IPS DF 19.7 (cell line): ENCODE measurements at places on chromosomes 7 and 10.

DNA sequence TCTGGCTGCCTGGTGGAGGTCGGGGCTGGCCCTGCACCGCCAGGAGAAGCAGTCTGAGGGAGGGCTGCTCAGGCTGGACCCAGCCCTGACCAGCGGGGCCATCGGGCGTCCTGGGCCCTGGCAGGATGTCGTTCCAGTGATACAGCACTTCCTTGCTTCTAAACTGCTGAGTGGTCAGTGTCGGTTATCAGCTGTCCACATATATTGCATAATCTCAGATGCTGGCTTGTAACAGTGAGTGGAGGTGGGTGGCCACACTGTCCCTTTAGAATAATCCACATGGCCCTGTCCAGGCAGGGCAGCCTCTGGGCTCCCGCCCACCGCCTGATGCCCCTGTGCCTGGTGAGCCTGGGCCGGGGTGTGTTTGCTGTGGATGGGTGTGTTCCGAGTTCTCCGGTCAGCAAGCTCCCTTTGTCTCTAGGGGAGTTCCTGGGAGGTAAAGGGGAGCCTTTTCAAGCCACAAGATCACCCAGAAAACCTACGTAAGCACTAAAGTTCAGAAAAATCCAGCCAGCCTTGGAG is 86.1 kb downstream of the LHPP start:
- DNase-seq = no peak

- DNase-seq = no peak
These were observed 6.5 kb upstream of the OGA start for GRCh38 chr10:101824736-101825135.

GRCh38 chr7:120843109-120843508 is 14.8 kb downstream of the TSPAN12 start:
- DNase-seq = no peak

DNA sequence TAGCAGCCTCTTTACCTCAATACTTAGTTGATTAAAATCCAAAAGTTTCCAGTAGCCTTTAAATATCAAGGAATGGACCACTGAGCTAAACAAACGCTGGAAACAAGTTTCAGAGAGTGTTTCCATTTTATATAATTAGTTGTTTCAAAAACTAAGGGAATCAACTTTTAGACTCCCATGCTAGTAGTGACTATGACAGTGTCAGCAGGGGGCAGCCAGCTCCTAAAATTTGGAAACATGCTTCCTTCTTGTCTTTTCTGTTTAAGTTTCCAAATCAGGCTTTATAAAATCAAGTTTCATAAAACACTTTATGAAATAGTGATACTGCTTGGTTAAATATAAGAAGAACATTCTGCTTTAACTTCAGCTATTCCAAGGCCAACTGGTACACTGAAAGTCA is 138.2 kb upstream of the TMEM229A start:
- DNase-seq = no peak

GRCh38 chr10:119115926-119116325 is 12.0 kb downstream of the DENND10 start:
- no peak for DNase-seq

DNA sequence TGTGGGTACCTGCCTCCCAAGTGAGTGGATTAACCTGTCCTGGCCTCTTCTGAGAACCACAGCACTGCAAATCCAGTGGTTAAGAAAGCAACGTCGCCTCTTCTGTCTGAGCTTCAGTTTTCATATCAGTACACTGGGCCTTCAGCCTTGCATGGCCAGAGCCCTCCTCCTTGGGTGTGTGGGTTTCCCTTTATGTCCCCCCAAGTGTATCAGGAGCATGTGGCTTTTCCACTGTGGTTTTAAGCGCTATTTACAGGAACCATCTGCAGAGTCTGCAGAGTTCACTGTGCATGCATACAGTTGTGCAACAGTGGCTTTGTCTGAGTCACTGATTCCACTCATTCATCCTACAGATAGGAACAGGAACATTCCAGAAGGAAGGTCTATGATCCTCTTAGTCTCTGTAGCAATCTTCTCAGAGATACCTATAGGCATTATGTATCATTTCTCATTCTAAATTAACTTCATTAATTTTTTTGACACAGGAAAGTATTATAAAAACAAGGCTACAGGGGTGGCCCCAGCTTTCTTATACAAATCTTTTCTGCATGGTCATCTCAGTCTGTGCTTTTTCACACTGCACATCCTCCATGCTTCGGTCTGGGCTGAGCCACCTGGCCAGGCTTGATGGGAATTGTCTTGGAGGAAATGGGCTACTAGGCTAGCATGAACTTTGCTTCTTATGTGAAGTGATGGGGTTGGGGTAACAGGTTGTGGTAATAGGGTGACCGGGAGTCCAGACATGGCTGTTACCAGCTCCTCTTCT is 17.1 kb downstream of the MBL2 start:
- no peak for DNase-seq

GRCh38 chr7:122802301-122802751 is 83.9 kb downstream of the CADPS2 start:
- no peak for DNase-seq

DNA sequence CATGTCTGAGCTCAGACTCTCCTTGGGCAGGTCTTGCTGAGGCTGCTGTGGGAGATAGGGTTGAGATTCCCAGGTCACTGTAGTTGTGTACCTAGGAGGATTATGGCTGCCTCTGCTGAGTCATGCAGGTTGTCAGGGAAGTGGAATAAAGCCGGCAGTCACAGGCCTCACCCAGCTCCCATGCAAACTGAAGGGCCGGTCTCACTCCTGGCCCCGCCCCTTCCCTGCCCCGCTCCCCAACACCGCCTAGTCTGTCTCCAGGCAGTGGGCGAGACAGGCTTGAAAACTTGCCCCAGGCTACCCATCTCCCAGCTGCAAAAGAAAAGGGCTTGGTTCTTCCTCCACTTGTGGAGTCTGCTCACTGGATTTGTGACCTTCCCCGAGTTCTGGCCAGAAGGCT is 41.6 kb upstream of the SDHAF3 start:
- DNase-seq = no peak

GRCh38 chr10:110409926-110410325 is 87.8 kb upstream of the DUSP5 start:
- DNase-seq = no peak

DNA sequence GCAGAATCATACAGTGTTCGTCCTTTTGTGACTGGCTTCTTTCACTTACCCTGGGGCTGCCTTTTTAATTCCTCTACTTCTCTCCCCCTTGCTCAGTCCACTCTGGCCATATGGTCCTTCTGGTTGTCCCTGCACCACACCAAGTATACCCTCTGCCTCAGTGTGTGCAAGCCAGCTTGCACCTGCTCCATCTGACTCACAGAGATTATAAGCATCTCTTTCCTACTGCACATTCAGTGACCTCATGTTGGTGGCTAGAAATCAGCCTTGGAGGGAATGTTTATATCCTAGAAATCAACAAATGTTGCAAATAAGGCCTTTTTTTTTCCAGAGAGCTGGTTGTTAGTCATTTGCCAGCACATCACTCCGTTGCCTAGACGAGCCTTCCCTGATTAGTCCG is 67.5 kb upstream of the C10orf90 start:
- DNase-seq = no peak

GRCh38 chr7:132122901-132123300 is 453.4 kb downstream of the PLXNA4 start:
- no peak for DNase-seq

DNA sequence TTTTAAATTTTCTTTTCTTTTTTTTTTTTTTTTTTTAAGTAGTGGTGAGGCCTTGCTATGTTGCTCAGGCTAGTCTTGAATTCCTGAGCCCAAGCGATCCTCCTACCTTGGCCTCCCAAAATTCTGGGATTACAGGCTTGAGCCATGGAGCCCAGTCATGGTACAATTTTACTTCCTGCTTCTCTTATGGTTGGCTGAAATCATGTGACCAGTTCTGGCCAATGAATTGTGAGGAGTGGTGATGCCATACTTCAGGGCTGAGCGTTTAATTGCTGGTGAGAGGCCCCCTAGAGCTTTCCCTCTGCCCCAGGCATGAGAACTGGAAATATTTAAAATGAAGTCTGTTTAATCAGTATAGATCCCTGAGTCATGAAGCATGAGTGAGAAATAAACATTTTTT is 22.2 kb upstream of the BAIAP2L1 start:
- no peak for DNase-seq

DNA sequence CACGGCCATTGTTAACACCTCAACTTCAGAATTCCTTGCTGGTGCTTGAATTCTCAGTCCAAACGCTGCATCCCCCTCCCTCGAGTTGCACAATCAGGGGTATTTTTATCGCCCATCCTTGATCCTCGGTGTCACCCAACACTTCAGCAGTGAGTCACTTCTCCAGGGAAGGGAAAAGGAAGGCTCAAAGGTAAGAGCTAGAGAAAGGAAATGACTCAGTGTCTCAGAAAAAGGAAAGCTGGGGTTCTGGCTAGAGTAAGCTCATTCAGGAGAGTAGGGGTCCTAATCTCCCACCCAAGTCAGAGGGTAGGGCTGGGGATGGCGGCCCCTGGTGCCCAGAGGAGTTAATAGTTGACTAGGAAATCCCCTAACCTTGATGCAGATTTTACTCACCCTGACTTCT is 39.8 kb upstream of the TRIM8 start:
- DNase-seq = no peak

DNA sequence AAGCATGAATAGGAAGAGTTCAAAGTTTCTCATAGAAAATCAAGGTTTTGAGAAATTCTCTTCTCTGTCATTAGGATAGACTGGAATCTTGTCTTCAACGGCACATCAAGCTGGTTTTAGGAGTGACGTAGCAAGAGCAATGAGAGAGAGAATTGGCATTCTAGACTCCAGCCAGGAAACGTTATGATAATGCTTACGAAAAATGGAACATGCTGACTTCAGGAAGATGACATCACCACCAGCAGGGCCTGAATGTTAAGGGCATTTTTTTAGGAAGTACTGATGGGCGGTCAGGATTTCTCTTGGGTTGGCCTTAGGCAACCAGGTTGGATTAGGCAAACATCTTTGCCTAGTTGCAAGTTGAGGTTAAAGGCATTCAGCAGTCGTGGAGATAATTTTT is 213.2 kb upstream of the CTBP2 start:
- DNase-seq = no peak

GRCh38 chr10:127117125-127117524 is 79.3 kb downstream of the INSYN2A start:
- DNase-seq = no peak

GRCh38 chr10:17024461-17024860 is 105.2 kb downstream of the CUBN start:
- no peak for DNase-seq

GRCh38 chr7:156219307-156220077 is 407.2 kb upstream of the SHH start:
- DNase-seq = no peak

DNA sequence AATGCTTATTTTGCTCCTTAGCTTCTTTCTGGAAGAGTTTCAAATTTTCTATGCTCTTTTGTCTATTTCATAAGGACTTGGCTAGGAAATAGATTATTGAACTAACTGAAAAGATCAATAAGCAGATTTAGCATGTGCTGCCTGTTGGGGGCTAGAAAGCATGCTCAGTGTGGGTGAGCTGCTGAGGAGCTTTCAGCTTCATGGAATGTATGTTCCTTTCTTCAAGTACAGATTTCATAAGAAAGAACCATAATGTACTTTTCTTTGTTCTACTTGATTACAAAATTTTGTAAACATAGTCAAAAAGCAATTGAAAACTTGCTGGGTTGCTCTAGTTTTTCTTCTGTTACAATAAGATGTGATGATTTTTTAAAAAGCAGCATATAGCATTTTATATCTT is 73.8 kb downstream of the TAF3 start:
- no peak for DNase-seq

DNA sequence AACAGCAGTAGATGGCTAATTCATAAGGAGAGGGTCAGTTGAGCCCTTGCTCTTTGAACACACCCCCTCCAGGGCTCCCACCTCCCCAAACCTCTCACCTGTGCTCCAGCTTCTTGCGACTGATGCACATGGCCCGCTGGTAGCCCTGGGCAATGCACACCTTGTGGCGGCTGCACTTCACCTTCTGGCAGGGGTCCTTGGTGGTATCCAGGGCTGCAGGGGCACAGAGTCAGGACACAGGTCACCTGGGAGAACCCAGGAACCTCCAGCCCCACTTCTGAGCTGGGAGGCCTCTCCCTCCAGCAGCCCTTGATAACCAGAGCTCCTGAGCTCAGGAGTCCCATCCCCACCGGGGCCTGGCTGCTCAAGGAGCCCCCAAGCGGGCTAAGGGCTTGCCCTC is 16.3 kb downstream of the SPOCK2 start:
- DNase-seq = no peak

GRCh38 chr7:101919363-101920115 is 102.1 kb downstream of the CUX1 start:
- no peak for DNase-seq

DNA sequence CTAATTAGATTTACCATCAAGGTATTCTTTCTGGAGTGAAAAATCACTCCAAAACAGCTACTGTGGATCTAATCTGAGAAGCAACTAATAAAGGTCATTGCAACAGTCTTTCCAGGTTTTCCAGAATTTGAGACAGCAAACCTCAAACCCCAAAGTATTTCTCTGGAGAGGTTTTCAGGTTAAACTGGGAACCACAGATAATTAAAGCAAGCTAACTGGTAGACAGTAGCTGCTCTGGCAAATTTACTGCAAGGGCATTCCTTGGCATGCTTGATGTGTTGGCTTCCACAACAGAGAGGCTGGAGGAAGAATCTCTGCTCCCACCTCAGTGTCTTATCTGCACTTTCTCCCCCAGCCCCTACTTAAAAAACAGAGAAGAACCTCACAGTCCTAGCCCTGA is 140.0 kb upstream of the NRBF2 start:
- no peak for DNase-seq

DNA sequence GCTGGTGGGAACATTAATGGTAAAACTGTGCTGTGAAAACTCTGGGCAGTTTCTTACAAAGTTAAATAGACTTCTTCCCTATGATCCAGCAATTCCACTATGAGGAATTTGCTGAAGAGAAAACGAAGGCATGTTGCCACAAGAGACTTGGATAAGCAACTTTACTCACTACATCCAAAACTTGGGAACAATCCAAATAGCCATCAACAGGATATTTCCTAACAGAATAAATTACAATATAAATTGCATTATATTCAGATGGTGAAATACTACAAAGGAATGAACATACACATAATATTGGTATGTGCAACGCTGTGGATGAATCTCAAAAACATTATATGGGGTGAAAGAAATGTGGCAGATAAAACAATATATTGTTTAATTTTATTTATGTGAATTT is 21.4 kb upstream of the MKI67 start:
- no peak for DNase-seq

- DNase-seq = no peak
These were observed 54.9 kb downstream of the ODAD2 start for GRCh38 chr10:27944005-27944404.

DNA sequence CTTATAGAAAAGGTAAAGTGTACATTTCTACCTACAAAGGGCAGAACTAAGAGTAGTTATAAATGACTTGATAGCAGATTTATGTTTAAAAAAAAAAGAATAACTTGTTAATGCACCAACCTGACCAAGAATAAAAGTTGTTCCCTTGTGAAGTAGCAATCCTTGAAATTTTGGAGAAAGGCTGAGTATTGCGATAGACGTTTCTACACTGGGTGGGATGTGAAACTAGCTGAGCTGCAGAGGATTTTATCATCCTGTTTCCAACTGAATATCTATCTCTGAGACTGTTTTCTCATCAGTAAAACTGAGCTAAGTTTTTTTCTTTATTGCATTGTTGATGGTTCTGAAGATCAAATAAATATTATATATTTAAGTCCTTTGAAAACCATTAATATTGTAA is 14.6 kb downstream of the MDFIC start:
- no peak for DNase-seq

GRCh38 chr7:37069336-37069735 is 345.0 kb upstream of the AOAH start:
- no peak for DNase-seq
